ENCODE measurements at places on chromosomes 6 and 20. TPM values are rescaled to one million over a fixed set of nuclear protein-coding genes. Genes with fewer than 3 reads are reported as not detected.

The NMBR gene
- not detected for total RNA-seq

GRCh38 chr6:53203483-53203882 lies 54.8 kb upstream of the GCM1 start:
- no peaks in the 10 kb centered on the region for H3K36me3 ChIP-seq
- H3K4me3 ChIP-seq = no peak overlapping the region
- peaks cover 5% of the 10 kb centered on the region for H3K27me3 ChIP-seq

The BPIFA1 gene
- not detected for total RNA-seq

The FAM50B gene
- total RNA-seq = 3.9 TPM

GRCh38 chr6:68326762-68327161 lies 308.3 kb upstream of the ADGRB3 start:
- H3K27me3 ChIP-seq = no peaks in the 10 kb centered on the region
- H3K4me1 ChIP-seq = no peaks in the 10 kb centered on the region
- H3K27ac ChIP-seq = no peak overlapping the region
- no peak for DNase-seq

The RCAN2 gene
- 1.3 TPM for total RNA-seq

DNA sequence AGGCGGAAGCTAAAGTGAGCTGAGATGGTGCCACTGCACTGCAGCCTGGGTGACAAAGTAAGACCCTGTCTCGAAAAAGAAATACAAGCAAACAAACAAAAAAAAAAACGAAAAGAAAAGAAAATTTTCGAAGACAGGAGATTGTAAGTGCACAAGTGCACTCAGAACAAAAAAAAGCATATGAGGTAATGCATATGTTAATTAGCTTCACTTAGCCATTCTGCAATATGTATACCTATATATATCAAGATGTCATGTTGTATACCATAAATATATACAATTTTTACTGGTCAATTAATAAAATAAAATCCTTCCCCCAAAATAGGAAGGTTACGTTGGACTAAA lies 127.5 kb downstream of the RIN2 start:
- peak overlapping the region; percentile 100 for H3K27ac ChIP-seq
- peaks cover 37% of the 10 kb centered on the region for H3K4me1 ChIP-seq
- DNase-seq = no peak
- H3K4me3 ChIP-seq = no peak overlapping the region
- peaks cover 3% of the 10 kb centered on the region for H3K36me3 ChIP-seq

- DNase-seq = no peak
- no peak overlapping the region for H3K4me3 ChIP-seq
- peaks cover 15% of the 10 kb centered on the region for H3K27me3 ChIP-seq
- H3K4me1 ChIP-seq = no peaks in the 10 kb centered on the region
- no peak overlapping the region for H3K27ac ChIP-seq
- H3K36me3 ChIP-seq = no peaks in the 10 kb centered on the region
These were observed 124.7 kb upstream of the SPACA1 start for GRCh38 chr6:87922947-87923330.

GRCh38 chr6:138432063-138432356 lies 28.0 kb downstream of the HEBP2 start:
- H3K27ac ChIP-seq = no peak overlapping the region
- peaks cover 11% of the 10 kb centered on the region for H3K36me3 ChIP-seq
- no peak overlapping the region for H3K4me3 ChIP-seq
- H3K27me3 ChIP-seq = no peaks in the 10 kb centered on the region
- H3K4me1 ChIP-seq = peaks cover 7% of the 10 kb centered on the region
- no peak for DNase-seq

DNA sequence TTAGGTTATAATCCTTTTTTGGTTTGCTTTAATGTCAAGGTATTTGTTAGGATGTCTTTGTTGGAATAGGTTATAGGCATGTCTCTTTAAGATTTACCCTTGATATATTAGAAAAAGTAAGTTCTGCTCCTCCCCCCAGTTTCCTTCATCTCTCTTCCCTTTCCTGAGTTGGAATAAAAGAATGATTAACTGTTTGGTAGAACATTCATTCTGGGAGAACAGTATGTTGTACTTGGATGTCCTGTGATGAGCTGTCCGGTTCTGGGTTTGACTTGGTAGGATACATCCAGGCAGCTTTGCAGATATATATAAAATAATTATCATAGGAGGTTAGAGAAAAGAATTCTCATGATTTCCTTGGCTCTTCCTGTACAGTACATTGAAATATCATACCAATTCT lies 199.6 kb upstream of the RREB1 start:
- H3K27ac ChIP-seq = no peak overlapping the region
- H3K27me3 ChIP-seq = peaks cover 30% of the 10 kb centered on the region
- H3K4me3 ChIP-seq = no peak overlapping the region
- no peaks in the 10 kb centered on the region for H3K36me3 ChIP-seq
- DNase-seq = no peak

All from IMR-90 (cell line).